ENCODE measurements at places on chromosomes 6 and 20. TPM values are rescaled to one million over a fixed set of nuclear protein-coding genes. Genes with fewer than 3 reads are reported as not detected.

WFDC2 gene
- 76.4 TPM for total RNA-seq

DACT2 gene
- 4.9 TPM for total RNA-seq

MUC22 gene
- total RNA-seq, result not detected

DNA sequence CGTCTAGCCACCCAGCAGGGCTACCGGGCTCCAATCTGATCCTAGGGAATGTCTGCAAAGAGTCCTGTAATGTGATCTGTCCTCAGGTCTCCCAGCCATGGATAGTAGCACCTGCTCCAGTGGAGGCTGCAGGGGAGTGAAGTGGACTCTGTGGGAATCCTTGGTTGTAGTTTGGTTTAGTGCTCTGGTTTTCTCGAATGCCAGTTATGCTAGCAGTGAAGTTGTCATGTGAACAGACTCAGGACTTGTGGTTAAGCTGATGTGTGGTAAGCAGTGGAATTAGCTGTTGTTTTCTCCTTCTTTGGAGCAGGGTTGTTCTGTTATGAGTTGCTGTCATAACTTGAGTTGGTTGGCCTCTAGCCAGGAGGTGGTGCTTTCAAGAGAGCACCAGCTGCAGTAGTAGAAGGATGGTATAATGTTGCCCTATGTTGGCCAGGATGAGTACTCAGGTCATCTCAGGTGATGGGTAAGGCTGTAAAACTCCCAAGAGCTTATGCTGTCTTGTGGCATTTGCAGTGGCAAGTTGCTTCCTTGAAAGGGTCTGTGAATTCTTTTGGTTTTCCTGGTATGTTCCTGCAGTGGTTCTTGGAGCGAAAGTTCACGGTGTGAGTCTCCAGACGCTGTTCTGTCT is 390.2 kb downstream of the UTRN start:
- peaks cover 6% of the 10 kb centered on the region for H3K4me1 ChIP-seq
- no peak overlapping the region for H3K27ac ChIP-seq
- no peak overlapping the region for H3K4me3 ChIP-seq
- H3K27me3 ChIP-seq, result no peaks in the 10 kb centered on the region

GRCh38 chr6:28161410-28162079 is 19.9 kb downstream of the ZKSCAN8 start:
- peak; percentile 93 for DNase-seq
- H3K27me3 ChIP-seq, result peaks cover 67% of the 10 kb centered on the region
- H3K27ac ChIP-seq, result no peak overlapping the region
- H3K4me1 ChIP-seq, result peaks cover 10% of the 10 kb centered on the region
- peak overlapping the region; percentile 70 for H3K4me3 ChIP-seq

DNA sequence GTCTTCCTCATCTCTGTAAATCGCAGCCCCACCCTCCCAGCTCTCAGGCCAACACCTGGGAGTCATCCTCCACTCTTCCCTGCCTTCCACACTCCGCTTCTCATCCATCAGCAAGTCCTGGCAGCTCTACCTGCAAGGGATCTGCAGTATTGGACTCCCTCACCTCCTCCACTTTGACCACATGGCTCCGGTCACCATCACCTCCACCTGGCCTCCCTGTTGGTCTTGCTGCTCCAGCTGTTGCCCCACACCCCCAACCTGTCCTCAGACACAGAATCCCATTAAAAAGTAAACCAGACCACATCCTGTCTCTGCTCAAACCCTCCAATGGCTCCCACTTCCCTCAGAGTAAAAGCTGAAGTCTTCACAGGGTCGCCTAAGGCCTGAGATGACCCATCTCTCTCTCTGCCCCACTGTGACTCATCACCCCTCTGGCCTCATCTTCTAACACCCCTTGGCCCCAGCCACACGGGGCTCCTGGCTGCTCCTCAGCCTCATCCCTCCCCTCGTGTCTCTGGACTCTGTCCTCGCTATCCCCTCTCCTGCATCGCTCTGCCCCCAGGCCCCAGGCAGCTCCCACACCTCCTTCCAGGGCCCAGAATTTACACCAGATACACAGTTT is 185.1 kb upstream of the SULF2 start:
- no peak for DNase-seq
- no peaks in the 10 kb centered on the region for H3K36me3 ChIP-seq
- peaks cover 54% of the 10 kb centered on the region for H3K4me1 ChIP-seq
- H3K4me3 ChIP-seq, result no peak overlapping the region

GRCh38 chr6:130223508-130223907 is 757 bp upstream of the SAMD3 start:
- H3K4me1 ChIP-seq, result no peaks in the 10 kb centered on the region
- H3K4me3 ChIP-seq, result no peak overlapping the region
- no peaks in the 10 kb centered on the region for H3K27me3 ChIP-seq
- no peak for DNase-seq
- H3K27ac ChIP-seq, result no peak overlapping the region
- 0 out of 2 replicates have a peak, but pooled peaks cover 2% of the 10 kb centered on the region for H3K36me3 ChIP-seq

DNA sequence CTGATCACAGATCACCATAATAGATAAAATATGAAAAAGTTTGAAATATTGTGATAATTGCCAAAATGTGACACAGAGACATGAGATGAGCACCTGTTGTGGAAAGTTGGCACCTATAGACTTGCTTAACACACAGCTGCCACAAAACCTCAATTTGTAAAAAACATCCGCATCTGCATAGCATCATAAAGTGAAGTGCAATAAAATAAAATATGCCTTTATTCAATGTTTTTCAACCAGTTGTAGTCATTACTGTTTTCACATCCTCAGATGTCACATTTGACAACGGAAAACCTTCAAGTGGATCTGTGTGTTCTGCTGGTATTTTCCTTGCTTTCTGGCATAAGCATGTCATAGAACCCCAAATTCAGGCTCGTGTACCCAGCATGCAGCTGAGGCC is 50.2 kb upstream of the IFNGR1 start:
- no peak overlapping the region for H3K27ac ChIP-seq
- DNase-seq, result no peak
- no peak overlapping the region for H3K4me3 ChIP-seq
- H3K36me3 ChIP-seq, result no peaks in the 10 kb centered on the region

DNA sequence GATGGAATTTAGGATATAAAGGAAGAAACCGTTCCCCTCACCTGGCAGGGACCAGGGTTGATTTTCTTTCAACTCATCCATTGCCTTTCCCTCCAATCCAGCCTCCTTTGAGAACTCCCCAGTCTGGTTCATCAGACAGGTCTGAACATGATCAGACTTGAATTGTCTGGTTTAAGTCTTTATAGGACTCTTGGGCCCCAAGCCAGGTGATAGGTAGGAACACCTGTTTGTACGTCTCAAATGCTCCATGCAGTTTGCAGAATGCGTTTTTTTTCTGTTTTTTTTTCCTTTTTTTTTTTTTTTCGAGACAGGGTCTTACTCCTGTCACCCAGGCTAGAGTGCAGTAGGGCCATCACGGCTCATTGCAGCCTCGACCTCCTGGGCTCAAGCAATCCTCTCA is 4.1 kb upstream of the CEP250 start:
- peak overlapping the region; percentile 38 for H3K27ac ChIP-seq
- H3K27me3 ChIP-seq, result no peaks in the 10 kb centered on the region
- no peak for DNase-seq
- H3K4me3 ChIP-seq, result no peak overlapping the region
- peaks cover 6% of the 10 kb centered on the region for H3K36me3 ChIP-seq

GRCh38 chr6:15513801-15514711 is 148.8 kb downstream of the DTNBP1 start:
- peaks cover 87% of the 10 kb centered on the region for H3K36me3 ChIP-seq
- no peak overlapping the region for H3K4me3 ChIP-seq
- peak overlapping the region; percentile 11 for H3K27ac ChIP-seq
- DNase-seq, result no peak
